HTR-8/SVneo (cell line): ENCODE measurements at places on chromosomes 1 and 21.

GRCh38 chr1:182972829-182973228, 19.9 kb upstream of the SHCBP1L start:
- no peak for DNase-seq

GRCh38 chr1:221706876-221707582, 34.9 kb downstream of the DUSP10 start:
- DNase-seq, result no peak

DNA sequence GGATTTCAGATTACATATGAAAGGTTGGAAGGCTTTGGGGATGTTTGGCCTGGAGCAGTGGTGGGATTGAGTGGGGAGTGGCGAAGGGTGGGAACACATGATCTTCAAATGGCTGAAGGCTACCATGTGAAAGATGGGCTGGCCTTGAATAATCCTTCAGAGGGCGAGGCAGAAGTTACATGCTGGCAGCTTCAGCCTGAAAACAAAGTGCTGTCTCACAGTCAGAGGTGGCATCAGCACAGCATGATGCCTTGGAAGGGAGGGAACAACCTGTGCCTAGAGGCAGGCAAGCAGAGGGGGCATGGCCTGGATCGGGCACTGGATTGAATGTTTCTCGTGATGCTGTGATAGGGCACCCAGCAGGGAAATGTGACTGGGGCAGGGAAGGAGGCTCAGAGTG, 130.8 kb downstream of the BEND5 start:
- no peak for DNase-seq

DNA sequence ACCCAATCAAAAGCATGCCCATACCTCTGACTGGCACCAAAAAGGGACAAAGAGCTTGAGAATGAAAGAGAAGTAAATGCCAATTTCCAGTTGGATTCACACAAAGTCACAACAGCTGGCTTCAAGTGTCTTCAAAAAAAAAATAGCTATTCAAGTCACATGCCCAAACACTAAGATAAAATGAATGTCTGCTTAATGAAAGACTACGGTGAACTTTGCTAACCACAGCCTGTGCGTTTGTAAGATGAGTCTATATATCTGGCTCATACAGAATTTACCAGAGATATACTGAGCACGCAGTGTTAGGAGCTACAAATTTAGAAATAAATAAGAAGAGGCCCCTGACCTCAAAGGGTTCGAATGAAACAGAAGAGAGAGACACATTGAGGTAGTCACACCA, 73.2 kb downstream of the DAB1 start:
- no peak for DNase-seq

DNA sequence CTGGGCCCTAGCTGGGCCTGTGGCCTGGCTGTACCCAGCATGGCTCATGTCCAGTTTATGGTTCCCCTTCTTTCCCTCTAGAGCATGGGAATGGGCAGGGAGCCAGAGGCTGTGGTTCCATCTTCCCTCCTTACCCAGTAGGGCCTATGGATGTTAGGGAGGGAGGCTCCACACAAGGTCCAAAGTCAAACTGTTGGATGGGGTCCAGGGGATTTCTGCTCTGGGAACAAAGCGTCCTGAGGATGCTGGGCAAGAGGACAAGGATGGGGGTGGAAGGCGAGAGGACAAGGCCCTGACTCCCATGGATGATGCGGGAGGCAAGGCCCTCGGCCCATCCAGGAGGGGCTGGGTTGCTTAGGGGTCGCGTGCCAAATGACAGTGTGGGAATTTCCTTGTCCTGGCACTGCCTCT, 17.3 kb downstream of the CSF1 start:
- DNase-seq, result no peak

DNA sequence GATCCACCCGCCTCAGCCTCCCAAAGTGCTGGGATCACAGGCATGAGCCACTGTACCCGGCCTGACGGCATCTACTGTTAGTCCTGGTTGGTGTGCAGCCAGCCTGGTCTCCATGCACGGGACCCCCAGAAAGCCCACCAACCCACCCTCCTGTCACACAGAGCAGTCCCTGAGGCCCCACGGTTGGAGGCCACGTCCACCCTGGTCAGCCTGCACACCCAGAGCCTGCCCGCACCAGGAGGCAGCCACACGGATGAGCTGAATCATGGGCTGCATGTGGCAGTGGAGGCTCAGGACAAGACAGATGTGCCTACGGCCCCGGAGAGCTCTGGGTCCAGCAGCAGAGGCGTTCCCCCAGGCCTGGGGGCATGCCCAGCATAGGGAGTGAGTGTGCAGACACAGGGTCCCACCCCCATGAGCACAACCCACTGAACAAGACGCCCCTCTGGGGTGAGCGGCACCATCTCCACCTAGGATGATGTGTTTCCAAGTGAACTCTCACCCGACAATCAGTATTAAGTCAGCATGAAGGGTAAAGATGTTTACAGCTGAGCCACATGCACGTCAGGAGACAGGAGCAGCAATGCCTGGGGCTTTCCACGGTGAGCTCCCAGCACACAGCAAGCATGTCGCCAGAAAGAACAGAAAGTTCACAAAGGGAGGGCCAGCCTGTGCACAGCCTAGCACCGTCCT, 102.1 kb downstream of the WDR4 start:
- no peak for DNase-seq

DNA sequence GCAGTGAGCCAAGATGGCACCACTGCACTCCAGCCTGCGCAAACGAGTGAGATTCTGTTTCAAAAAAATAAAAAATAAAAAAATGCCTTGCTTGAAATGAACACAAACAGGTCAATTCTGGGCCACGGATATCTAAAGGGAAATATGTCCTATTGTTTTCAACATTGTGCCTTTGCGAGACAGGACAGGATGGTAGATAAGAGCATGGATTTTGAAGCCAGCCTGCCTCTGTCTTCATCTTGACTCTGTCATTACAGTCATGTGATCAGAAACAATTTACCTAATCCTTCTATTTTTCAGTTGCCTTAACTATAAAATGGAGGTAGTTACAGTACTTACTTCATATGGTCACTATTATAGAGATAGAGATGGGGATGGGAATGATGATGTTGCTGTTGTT, 56.7 kb upstream of the ZSWIM5 start:
- no peak for DNase-seq

- DNase-seq, result peak; percentile 42
Measured at GRCh38 chr1:170929835-170930554, 5.3 kb upstream of the MROH9 start.

- DNase-seq, result no peak
Measured at GRCh38 chr1:241181471-241181870, 175.5 kb downstream of the RGS7 start.

- DNase-seq, result no peak
Measured at GRCh38 chr21:15333951-15334350, 269.2 kb upstream of the NRIP1 start.

- no peak for DNase-seq
Measured at GRCh38 chr1:32480003-32480402, 15.1 kb downstream of the ZBTB8B start.

GRCh38 chr1:150332651-150333290, 11.4 kb downstream of the PRPF3 start:
- no peak for DNase-seq

- no peak for DNase-seq
Measured at GRCh38 chr1:205748403-205749233, 1.4 kb downstream of the NUCKS1 start.

DNA sequence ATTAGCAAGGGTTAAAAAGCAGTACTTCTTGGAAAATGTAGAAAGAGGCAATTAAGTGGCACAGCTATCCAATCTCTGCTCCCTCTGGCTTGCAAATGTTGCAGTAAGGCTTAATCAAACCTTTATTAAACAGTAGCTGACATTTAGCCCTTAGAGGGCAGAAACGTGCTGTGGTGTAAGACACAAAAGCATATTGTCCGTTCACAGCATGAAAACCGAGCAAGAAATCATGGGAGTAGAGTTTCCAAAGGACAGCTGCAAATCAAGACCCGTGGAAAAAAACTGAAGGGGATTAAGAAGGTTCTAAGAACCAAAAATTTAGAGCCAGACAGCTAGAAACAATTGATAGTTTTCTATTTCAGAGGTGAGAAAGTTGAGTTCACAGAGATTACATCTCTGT, 13.1 kb downstream of the ZP4 start:
- no peak for DNase-seq

GRCh38 chr1:53626616-53627015, 112.3 kb downstream of the GLIS1 start:
- no peak for DNase-seq

GRCh38 chr1:167068761-167069160, 21.4 kb downstream of the GPA33 start:
- no peak for DNase-seq

GRCh38 chr1:159173320-159173719, 1.9 kb downstream of the CADM3 start:
- DNase-seq, result no peak

DNA sequence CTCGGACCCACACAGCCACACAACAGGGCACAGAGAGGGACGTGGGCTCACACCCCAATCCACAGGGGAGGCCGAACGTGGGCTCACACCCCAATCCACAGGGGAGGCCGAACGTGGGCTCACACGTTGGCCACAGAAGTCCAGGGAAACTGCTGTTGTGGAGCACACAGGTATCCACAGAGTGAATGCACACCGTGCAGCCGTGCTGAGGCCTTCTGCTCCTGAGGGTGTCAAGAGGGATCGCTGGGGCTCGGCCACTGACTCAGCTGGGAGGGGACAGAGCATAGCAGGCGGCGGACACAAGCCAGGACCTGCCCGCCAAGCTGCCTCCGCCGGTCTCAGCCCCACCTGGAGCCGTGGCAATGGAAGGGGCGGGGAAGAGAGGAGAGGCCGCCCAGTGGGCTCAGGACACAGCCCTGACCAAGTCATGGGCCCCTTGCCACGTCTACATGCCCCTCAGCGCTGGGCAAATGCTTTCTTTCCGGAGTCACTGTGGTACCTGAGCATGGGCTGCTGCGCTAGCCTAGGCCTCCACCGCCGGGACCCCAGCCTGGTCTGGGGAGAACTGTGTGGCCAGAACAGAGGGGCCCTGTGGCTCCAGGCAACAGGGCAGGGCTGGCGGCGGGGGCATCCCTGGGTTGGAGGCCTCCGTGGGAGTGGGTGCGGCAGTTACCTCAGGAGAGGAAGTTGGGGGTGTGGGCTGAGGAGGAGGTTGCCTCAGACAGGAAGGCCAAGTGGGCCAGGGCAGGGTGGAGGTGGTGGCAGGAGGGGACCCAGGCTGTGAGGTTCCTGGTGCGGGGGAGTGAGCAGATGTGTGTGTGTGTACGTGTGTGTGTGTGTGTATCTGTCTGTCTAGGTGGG, 1.2 kb downstream of the SYTL1 start:
- no peak for DNase-seq
